ENCODE measurements at places on chromosomes 13 and 19. TPM values are rescaled to one million over a fixed set of nuclear protein-coding genes. Genes with fewer than 3 reads are reported as not detected.

The TDRD12 gene
- 0.34 TPM for polyA plus RNA-seq

The TMEM150B gene
- 0.45 TPM for polyA plus RNA-seq

GRCh38 chr13:36190771-36191170 is 23.6 kb downstream of the SOHLH2 start:
- DNase-seq, result no peak

- no peak for DNase-seq
Observed at GRCh38 chr19:35756377-35757230, at the start of gene HSPB6. TSS of gene HSPB6 (minus strand) at chr19:35757029. CDS start at chr19:35757008, 21 bp downstream.

GRCh38 chr13:49219647-49220035 is 497 bp upstream of the MLNR start:
- DNase-seq, result no peak

GRCh38 chr19:18251587-18252369 is 22.5 kb downstream of the IQCN start:
- DNase-seq, result peak; percentile 53

GRCh38 chr13:30796132-30796572 is 60.8 kb downstream of the ALOX5AP start:
- DNase-seq, result peak; percentile 37

DNA sequence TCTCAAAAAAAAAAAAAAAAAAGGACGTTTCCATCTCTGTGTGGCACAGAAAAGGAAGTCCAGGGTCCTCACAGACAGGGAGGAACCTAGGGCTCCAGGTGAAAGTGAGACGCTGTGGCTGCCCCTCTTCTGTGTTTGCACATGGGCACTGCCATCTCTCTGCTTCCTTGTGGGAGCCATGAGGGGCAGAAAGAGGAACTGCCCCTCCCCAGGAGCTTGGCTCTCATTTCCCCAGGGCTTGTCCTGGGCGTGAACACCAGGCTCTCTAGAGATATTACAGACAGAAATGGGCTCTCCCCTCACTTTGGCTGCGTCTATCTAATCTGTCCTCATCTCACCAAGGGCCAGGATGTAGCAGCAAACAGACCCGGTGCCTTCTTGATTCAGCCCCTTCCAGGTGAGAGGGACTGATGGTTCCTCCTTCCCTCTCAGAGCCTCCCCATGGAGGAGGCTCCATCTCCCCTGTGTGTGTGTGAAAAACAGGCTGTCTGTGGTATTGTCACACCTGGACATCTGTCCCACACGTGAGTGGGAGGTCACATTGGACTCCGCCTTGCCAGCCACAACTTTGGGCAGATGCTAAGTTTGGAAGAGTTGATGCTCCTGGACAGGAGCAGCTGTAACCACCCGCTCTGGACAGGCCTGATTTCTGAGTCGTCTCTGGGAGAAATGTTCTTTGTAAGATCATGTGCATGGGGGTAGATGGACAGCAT is 840 bp upstream of the LILRA4 start:
- no peak for DNase-seq

DNA sequence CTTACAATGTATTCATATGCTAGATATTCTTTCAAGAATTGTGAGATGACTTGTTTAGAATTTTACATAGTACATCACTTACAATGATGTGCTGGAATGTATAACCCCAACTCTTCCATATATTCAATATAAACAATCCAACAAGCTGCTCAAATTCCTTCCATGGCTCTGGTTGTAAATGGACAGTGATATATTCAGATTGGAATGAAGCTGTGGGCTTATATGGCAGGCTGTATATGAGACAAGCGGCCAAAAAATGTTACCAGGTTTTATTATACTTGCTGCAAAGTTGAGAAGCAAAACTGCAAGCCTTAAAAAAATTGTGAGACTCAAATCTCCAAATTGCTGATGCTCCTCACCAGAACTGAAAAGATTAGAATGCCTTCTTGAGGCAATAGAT is 83.6 kb upstream of the KLF12 start:
- no peak for DNase-seq

- no peak for DNase-seq
Observed at GRCh38 chr13:65553096-65553727, 1676.9 kb downstream of the PCDH9 start.

GRCh38 chr13:25136880-25137787 is 35.0 kb downstream of the AMER2 start:
- DNase-seq, result no peak

GRCh38 chr19:42596391-42597072 is 1.8 kb upstream of the CEACAM8 start:
- peak; percentile 64 for DNase-seq
